ENCODE measurements at places on chromosomes 3 and 15.

DNA sequence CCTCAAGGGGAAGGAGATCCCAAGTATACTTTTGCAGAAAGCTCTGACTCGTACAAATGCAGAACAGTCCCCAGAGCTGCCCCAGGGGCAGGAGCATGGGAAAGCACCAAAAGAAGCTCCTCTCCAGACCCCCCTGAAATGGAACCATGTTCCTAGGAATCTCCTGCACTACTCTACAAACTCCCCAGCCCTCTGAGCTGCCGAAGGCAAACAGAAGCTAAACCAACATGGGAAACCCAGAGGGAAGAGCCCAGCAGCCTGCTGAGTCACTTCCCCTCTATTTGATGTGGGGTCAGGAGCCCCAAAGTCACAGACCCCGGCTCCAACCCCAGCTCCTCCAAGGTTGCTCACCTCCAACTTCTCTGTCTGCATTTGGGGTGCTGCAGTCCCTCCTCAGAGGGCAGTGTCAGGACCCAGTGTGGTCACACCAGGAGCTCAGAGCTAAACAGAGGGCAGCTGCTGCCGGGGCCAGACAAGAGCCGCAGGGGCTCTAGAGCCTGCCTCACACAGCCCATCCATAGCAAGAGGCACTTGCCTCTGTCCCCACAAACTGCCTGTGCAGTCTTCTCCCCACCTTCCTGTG is 3.8 kb upstream of the PLXNA1 start:
- DNase-seq = no peak

DNA sequence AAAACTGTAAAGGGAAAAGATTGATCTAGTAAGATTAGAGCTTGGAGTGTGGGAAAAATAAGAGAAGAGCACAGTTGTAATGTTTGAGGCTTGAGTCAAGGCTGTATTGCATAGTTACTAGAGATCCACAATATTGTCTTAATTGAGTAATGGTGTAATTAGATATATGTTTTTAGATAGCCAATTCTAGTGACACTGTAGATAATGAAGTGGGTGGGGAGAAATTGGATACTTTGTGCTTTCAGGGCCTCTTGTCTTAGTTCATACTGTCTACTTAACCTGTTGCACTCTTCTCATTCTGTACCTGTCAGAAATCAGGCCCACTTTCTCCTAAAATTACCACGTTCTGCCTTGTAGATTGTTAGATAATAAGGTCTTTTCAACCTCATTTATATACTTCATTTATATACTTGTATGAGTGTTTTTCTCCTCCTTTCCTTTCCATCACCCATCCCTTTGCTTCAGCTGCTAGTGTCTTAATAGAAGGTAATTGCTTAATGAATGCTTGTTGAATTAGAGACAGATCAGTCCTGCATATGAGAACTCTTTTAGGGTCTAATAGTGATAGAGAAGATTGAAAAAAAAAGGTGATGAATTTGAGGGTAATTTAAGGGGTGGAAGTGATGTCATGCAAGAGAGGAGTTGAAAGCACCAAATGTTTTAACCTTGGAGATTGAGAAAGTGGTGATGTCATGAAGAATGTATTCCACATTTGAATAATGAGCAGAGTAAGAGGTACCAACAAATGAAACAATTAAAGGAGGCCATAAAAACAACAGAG is 32.0 kb downstream of the PIK3CA start:
- no peak for DNase-seq

DNA sequence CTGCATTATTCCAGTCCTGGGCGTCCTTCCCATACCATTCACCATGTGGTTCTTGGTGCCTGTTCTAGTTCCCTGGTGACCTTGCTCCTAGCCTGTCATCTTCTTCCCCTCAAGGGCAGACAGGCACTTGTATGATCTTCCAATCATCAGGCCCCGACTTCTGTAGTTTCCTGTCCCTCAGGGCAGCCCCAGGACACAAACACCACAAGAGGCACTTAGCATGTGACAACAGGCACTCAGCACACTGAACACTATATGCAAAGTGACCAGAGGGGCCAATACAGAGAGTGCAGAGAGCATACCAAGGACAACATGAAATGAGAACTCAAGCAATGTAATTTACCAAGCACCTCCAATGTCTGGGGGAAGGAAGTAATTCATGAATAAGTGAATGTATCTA is 17.9 kb downstream of the TMEM40 start:
- DNase-seq = no peak

GRCh38 chr15:64102497-64102896 is 6.7 kb downstream of the SNX1 start:
- no peak for DNase-seq

- no peak for DNase-seq
These were observed 35.1 kb downstream of the MYH15 start for GRCh38 chr3:108475220-108475782.

DNA sequence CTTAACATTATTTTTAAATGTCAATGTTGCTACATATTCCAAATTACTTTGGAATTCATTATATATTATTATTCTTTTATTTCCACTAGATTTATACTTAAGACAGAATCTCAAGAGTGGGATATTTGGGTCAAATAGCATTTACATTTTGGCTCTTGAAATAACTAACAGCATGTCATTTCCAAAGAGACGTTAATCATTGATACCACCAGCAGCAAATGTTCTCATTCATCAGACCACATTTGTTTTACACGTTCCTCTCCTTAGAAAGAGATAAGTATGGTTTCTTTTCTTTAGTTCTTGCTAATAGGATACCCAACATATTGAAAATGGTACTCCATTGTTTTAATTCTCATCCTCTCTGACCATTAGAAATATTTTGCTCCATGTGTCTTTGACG is 229.8 kb downstream of the LPP start:
- no peak for DNase-seq

DNA sequence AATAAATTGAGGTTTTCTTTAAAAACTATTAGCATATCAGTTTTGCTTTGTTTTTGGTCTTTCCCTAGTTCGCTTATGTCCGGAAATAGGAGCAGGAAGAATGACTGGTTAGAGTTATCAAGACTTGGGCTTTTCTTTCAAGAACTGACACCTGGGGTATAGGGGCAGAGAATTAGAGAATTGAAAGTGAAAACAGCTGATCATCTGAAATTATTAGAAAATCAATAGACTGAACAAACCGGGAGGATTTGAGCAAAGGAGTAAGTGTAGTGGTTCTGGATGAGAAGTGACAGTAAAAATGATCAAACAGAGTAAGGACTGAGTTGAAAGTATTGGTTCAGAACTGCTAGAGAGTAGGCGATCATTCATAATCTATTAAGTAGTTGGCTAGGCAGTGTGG is 6.0 kb downstream of the MINDY2 start:
- DNase-seq = no peak

- no peak for DNase-seq
These were observed 35.4 kb upstream of the TMEM158 start for GRCh38 chr3:45261333-45262110.

DNA sequence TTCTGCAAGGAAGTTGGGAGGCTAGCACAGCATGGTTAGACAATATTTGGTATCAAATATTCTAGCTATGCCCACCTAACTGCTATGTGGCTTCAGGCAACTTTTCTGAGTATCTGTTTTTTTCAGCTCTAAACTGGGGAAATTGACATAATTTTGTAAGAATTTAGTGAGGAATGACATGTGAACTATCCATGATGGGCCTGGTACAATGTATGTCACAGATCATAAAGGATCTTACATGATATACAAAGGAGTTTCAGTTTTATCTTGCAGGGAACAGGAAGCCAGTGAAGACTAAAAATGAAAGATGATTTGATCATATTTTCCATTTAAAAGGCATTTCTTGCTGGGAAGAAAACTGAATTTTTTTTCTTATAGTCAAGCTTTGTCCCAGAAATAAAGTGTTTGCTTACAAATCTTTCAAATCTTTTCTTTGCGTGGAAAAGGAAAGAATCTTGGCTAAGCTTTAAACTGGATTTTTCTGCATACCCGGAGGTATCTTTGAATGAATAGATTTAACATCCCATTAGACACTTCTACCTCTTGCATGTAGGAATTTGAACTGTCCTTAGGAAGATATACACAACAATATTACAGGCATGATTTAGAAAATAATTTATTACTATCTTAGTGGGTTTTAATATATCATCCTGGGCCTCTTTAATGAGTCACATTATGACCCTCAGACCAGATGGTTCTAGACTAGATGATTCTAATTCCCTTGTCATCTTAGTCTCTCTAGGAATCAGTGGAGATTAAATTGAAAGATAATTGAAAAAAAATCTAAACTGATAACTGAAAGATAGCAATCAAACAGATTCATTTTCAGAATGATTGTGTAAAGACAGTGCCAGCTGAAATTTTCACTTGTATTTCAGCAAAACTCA is 436.0 kb upstream of the THBS1 start:
- DNase-seq = no peak

DNA sequence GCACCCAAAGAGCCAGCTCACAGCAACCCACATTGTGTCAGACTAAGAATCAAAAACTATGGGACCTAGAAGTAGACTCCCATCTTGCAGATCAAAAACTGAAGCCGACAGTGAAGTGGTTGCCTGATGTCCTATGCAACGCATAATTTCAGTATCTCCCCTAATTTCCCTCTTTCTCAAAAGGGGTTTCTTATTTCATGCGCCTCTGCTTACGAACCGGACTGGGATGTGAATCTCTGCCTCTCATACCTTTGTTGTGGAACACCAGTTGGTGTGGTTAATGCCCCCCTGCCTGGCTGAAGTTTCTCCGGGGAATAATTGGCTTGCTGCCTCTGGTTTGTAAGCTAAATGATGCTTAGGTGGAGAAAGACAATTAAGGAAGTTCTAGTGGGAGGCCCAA is 514 bp upstream of the FAM174B start:
- no peak for DNase-seq

GRCh38 chr3:187061748-187062147 is 77.5 kb downstream of the RPL39L start:
- DNase-seq = no peak

DNA sequence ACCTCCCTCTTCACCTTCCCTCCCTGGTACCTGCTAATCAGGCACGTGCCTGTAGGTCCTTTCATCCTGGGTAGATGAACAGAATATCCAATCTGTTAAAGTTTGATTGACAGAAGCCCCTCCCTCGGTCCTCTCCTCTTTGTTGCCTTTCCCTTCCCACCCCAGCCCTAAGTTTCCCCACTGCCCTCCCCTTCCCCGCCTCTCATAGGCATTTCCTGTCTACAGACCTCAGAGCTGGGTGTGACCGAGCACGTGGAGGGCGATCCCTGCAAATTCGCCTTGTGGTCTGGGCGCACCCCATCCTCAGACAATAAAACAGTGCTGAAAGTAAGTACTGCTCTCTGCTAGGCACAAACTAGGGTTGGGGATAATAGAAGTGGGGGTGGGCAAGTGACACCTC is 239.2 kb upstream of the UMPS start:
- DNase-seq = no peak

GRCh38 chr15:40345225-40345866 is 4.6 kb upstream of the CCDC9B start:
- DNase-seq = no peak

- no peak for DNase-seq
These were observed 15.4 kb downstream of the ANPEP start for GRCh38 chr15:89799011-89799911.

- no peak for DNase-seq
These were observed 62.4 kb downstream of the CD200 start for GRCh38 chr3:112395181-112395895.

Measured in stimulated activated CD8-positive, alpha-beta memory T cell treated with anti-CD3 and anti-CD28 coated beads, Interleukin-2, amount 100 ng/mL, for 1 hour (primary cell).